ENCODE measurements at places on chromosomes 5 and 9. TPM values are rescaled to one million over a fixed set of nuclear protein-coding genes. Genes with fewer than 3 reads are reported as not detected.

DNA sequence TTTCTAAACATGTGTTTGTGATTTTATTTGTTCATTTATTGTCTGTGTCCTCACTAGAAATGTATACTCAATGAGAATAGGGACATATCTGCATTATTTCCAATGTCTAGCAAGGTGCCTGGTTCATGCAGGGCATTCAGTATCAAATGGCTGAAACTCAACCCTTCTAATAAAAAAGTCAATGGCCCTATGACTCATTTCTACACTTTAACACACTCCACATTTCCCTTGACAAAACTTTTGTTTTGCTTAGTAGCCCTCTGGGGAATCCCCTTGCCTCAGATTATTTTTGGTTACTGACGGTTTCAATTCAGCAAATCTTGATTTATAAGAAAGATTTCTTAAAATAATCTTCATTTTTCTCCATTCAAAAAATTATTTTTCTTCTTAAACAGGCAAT lies 206.0 kb upstream of the DMRTA1 start:
- DNase-seq, result peak; percentile 25
- H3K4me3 ChIP-seq, result no peak overlapping the region
- peaks cover 19% of the 10 kb centered on the region for H3K4me1 ChIP-seq
- H3K36me3 ChIP-seq, result no peaks in the 10 kb centered on the region
- H3K27ac ChIP-seq, result no peak overlapping the region

- no peak overlapping the region for H3K4me3 ChIP-seq
- H3K4me1 ChIP-seq, result no peaks in the 10 kb centered on the region
- H3K27ac ChIP-seq, result no peak overlapping the region
Observed at GRCh38 chr9:129402371-129402739, 218.5 kb downstream of the C9orf50 start.

The SCGB3A2 gene
- not detected for total RNA-seq

GRCh38 chr9:118734696-118735095 lies 634.5 kb downstream of the BRINP1 start:
- no peak overlapping the region for H3K27ac ChIP-seq
- H3K27me3 ChIP-seq, result no peaks in the 10 kb centered on the region
- H3K4me1 ChIP-seq, result no peaks in the 10 kb centered on the region

DNA sequence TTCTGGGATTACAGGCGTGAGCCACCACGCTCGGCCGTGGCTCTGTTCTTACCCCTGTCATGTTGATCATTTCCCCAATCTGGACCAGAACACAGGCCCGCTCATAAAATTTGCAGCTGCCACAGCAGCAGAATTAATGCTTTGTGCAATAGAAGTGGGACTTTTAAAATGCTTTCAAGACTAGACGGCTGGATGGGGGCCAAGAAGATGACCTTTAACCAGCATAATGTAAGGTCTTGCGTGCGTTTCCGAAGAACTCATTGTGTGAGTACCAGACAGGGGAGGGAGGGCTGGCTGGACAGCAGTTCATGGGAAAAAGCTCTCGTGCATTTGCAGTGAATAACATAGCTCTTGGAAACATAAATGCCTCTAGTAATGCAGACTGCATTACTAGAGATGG lies 3.5 kb upstream of the WDR38 start:
- no peaks in the 10 kb centered on the region for H3K27me3 ChIP-seq
- H3K4me3 ChIP-seq, result no peak overlapping the region
- no peak overlapping the region for H3K27ac ChIP-seq
- no peak for DNase-seq
- H3K4me1 ChIP-seq, result peaks cover 5% of the 10 kb centered on the region
- H3K36me3 ChIP-seq, result no peaks in the 10 kb centered on the region

- DNase-seq, result no peak
- peak overlapping the region; percentile 48 for H3K27ac ChIP-seq
- H3K27me3 ChIP-seq, result no peaks in the 10 kb centered on the region
- no peaks in the 10 kb centered on the region for H3K36me3 ChIP-seq
Observed at GRCh38 chr5:149358294-149358651, 427 bp downstream of the PCYOX1L start.

DNA sequence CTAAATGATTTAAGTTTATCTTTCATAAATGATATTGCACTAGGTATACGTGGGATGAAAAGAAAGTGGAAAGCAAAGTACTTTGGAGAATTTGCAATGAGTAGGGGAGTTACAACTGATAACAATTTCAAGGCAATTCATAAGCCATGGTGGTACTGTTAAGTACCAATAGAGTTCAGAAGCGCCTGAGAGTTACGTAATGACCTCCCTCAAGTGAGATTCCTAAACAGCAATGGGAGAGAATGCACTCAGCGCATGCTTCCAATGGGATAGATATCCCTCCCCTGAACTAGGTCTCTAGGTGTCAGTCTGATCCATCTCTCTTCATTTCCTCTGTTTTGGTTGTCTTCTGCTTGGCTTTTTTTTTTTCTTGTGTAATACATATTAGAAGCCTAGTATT lies 249.3 kb downstream of the NNT start:
- H3K4me3 ChIP-seq, result no peak overlapping the region
- DNase-seq, result no peak
- no peak overlapping the region for H3K27ac ChIP-seq

DNA sequence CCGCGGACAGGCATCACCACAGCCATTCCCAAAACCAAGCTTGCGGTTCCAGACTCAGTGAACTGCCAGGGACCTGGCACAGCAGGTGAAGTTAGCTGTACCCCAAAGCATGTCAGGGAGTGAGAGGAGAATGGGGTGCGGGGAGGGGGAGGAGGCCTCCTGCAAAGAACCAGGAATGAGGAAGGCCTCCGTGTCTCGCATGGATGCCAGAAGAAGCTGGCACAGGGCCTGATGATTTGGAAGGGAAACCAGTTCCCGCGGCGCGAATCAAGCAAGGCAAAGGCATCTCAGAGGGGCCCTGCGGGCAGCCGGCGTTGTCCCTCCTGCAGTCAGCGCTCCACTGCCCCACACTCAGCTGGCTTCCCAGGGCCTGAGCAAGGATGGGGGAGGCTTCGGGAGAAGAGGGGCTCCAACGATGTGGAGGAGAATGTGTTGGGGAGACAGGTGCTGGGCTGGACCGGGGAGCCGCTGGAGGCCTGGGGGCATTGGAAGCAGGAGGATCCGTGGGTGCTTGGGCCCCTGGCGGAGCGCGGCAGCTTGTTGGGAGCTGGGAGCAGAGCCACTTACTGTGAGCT lies 14.6 kb downstream of the SLC9A3 start:
- no peaks in the 10 kb centered on the region for H3K4me1 ChIP-seq
- no peaks in the 10 kb centered on the region for H3K36me3 ChIP-seq
- no peak overlapping the region for H3K27ac ChIP-seq

DNA sequence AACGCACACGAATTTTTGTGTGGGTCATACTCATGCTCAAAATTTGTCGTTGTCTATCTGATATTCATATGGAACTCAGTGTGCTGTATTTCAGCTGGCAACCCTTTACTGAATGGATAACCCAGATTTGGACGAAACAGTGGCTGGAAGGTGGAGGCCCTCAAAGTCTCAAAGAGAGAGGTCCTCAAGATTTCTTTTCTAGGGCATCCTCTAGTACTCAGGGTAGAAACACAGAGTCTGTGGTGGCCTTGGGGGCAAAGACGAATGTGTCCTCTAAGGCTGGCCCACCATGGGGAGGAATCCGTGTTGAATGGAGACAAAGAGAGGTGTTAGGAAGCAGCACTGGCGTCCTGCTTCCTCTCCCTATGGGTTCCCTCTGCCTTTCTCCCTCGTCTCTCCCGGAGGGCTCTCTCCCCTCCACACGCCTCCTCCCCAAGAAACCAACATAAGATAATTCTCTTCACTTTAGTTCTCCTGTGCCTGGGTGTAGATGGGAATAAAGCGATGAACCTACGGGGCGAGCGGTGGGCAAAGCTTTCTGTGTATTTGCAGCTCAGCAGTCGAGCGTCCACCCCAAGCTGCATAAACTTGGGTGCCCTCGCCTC lies 333.7 kb downstream of the CWC27 start:
- peak overlapping the region; percentile 86 for H3K4me3 ChIP-seq
- H3K36me3 ChIP-seq, result no peaks in the 10 kb centered on the region
- DNase-seq, result no peak
- peaks cover 28% of the 10 kb centered on the region for H3K4me1 ChIP-seq
- peak overlapping the region; percentile 76 for H3K27ac ChIP-seq
- no peaks in the 10 kb centered on the region for H3K27me3 ChIP-seq

DNA sequence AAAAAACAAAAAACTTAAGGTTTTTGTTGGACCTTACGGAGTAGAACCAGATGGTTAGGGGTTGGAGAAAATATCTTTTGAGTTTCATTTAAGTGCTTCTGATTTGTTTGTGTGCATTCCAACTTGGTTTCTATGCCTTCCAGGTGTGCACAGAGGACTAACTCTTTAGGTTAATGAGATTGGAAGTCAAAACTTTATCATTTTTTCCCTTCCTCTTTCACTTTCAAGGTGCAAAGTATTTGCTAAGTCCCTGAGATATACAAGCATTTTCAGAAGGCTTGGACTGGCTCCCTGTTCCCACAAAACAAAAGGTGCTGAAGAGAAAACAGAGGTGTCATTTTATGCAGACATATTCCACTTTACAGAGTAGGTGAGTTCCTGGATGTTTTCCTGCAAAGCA lies 30.3 kb upstream of the CER1 start:
- no peak overlapping the region for H3K4me3 ChIP-seq
- no peaks in the 10 kb centered on the region for H3K36me3 ChIP-seq
- H3K27ac ChIP-seq, result no peak overlapping the region
- no peaks in the 10 kb centered on the region for H3K4me1 ChIP-seq

Measured in GM12878 (cell line).